H9 (cell line): ENCODE measurements at places on chromosomes 1 and 21.

DNA sequence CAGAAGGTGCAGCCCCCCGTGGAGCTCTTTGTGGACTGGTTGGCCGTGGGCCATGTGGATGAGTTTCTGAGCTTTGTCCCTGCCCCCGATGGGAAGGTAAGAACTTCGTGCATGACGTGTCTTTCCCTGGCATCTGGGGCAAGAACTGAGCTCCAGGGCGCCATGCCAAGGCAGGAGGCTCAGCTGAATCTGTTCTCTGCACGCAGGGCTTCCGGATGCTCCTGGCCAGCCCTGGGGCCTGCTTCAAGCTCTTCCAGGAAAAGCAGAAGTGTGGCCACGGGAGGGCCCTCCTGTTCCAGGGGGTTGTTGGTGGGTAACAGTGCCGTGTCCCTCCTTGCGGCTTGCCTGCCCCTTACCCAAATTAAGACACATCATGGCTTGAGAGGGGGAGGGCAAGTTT lies 27.7 kb downstream of the PADI3 start:
- no peak for DNase-seq

GRCh38 chr1:217540321-217540720 lies 90.6 kb downstream of the GPATCH2 start:
- DNase-seq: no peak

GRCh38 chr1:56385314-56385713 lies 194.0 kb downstream of the PLPP3 start:
- no peak for DNase-seq

GRCh38 chr1:117760485-117760884 lies 154.6 kb downstream of the TENT5C start:
- DNase-seq: no peak

GRCh38 chr1:79283451-79283850 lies 276.9 kb upstream of the ADGRL4 start:
- DNase-seq: no peak

GRCh38 chr21:45836694-45837670 lies 144.6 kb upstream of the COL6A1 start:
- peak; percentile 26 for DNase-seq

DNA sequence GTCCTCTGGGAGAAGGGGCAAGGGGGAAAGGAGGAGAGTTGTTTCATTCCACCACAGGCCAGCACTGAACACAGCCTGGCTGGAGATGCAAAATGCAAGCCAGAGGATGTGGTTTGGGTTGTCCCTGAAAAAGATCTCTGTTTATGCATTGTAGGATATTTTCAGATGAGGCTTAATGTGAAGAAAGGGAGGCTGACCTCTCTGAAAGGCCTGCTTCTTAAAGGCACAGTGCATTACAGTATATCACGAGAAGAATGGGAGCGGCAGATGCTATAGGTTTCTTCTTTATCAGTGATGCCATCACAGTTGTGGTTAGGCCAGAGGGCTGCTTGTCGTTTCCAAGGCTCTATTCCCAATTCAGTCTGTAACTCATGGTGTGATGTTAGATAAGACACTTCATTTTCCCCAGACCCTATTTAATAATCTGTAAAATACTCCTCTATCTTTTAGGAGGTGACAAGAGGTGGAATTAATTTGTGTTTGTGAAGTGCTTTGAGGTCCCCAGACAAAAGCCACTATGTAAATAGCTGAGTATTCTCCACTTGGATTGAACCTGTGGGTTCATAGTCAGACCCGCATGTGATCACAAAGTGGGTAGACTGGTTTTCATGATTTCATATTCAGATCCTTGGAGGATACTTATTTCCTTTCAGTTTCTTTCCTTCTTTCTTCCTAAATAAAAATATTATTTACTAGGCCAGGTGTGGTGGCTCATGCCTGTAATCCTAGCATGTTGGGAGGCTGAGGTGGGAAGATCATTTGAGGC lies 76.5 kb upstream of the WDR26 start:
- no peak for DNase-seq

DNA sequence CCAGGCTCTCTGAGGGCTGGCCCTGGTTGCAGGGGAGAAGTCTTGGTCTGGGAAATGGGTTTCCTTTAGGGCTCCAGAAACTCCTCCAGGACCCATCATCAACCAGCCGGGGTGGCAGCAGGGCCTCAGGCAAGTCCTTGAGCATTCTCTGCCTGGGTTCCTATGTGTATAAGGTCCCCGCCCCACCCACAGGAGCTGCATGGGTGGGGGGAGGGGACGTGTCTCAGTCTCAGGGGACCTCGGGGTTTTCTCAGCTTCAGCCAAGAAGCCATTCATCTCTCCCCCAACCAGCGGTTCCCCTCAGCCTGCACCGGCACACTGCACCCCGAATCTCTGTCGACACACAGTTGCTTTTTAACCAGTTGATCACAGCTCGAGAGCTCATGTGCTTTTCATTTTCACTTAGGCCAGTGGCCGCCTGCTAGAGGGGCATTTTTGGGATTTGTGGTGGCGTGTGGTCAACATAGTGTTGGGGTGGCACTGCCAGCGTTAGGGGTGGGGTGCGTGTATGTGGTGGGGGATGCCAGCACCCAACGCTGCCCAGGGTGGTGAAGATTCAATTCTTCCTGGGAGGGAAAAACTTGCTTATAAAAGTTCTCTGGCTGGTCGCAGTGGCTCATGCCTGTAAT lies 6.5 kb downstream of the RUNX3 start:
- no peak for DNase-seq

DNA sequence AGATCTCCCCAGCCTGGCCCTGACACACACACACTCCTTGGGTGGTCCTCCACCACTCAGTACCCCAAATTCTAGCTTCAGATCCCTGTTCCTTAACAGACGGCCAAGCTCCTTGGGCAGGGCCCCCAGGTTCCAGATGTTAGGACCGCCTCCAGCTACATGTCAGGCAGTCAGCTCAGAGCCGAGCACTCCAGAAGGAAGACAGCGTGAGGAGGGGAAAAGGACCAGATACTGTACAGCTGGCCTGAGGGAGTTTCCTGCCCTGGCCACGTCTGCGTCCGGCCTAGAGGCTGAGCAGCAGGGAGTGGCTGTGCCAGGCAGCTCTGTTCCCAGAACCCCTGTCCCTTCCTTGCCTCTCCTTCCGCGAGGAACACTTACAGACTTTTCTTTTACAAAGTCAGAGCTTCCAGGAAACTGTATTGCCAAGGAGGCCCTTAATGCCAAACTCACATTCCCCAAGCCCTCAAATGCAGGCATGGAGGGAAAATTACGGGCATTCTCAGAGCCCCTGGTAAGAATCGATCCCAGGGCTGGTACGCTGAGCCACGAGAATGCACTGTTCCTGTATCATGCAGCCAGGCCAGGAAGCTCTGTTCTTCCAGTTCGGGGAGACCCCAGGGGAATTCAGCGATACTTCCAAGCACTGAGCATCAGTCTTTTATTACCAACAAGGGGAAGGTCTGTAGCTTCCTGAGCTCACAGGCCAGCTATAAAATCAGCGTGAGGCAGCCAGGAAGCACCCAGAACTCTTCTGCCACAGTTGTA lies 45.2 kb upstream of the CNTN2 start:
- no peak for DNase-seq

DNA sequence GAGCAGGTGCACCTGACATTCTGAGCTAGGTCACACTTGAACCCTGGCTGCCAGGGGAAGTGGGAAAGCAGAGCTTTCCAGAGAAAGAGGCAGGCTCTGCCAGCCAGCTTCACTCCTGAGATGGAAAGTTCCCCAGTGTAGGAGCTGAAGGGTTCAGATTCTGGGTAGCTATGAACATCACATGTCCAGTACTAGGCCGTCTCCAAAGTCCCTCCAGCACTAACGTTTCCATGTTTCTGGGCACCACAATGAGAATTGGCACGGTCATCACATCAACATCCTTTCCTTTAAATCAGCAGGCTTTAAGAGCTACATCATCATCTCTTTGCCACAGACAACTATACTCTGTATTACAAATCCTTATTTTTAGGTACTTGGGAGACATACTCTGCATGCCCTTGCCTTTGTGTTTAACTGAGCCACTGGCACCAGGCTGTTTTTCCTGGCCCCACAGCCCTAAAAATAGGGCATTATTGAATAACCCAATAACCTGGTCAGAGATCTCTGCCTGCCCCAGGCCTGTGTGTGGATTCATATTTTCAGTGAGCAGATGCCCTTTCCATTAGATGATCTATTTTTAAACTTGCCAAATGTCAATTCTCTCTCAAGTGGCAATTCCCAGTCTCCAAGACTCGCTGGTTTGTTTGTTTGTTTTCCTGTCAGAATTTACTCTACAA lies 35.4 kb upstream of the USP24 start:
- DNase-seq: no peak

- DNase-seq: no peak
These were observed 41.5 kb downstream of the KRTAP10-1 start for GRCh38 chr21:44498280-44499210.

GRCh38 chr1:227370533-227371254 lies 52.4 kb upstream of the CDC42BPA start:
- DNase-seq: no peak

- no peak for DNase-seq
These were observed 215.5 kb upstream of the VAMP3 start for GRCh38 chr1:7555391-7556185.

DNA sequence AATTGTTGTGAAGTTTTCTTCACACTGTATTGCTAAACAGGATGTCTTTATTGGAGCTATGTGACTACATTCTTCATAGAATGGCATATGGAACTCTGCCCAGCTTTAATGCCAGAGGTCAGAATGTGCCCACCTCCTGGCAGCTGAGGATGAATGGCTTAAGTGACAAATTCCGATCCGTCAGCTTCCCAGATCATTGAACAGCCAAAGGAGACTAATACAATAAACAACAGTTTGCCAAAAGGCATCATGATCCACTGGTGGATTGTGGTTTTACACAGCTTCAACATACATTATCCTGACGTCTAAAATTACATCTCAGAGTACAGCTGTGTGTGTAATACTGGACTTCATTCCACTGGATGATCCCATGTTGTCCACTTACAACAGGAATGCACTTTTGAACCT lies 68.7 kb upstream of the C1orf105 start:
- DNase-seq: no peak

GRCh38 chr1:207152792-207153468 lies 48.9 kb downstream of the C4BPA start:
- no peak for DNase-seq

DNA sequence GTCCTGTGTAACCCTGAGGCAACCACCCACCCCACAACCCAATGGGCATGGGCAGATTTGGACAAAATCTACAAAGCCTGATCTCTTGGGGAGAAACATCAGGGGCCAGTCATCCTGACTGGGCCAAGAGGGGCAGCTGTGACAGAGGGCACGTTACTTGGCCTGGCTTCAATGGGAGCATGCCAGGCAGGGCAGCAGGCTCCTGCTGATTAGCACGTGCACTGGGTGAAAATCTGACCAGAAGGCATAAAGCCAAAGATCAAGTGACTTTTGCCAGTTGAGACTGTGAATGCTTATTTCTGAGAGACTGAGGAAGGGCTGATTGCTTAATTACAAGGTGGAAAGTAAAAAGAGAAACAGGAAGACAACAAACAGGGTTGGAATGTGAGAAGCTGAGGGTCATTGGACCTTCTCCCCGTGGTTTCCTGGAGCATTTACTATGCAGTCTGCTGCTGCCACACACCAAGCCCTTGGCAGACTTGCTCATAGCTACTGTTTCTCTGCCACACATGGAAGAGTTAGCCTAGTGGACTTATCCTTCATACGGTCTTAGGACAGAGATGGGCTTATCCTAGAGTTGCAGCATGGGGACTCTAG lies 39.8 kb upstream of the TNR start:
- no peak for DNase-seq

GRCh38 chr1:47991187-47991586 lies 6.0 kb downstream of the TRABD2B start:
- peak; percentile 26 for DNase-seq

- DNase-seq: peak; percentile 71
These were observed 6.0 kb downstream of the CADM3 start for GRCh38 chr1:159177272-159177907.

DNA sequence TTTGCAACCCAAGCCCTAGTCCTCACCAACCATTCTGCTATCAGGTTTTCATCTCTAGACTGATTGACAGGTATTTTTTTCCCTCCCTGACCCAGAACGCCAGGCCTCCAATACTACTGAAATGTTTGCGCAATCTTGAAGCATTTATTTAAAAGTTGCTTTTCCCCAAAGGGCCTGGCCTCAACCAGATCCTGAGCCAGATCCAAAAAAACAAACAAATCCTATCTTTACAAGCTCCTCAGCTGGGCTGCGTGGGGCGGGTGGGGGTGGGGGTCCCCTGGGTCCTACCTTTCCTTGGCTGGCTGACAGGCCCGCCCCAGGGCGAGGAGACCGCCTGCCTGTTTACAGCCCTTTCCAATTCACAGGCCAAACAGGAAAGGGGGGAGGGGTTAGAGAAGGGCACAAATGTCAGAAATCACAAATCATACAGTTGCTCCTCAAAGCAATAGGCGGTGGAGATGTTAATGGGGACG lies 98.8 kb downstream of the FOXD2 start:
- DNase-seq: no peak
